BJ (cell line): ENCODE measurements at places on chromosomes 3 and 15. TPM values are rescaled to one million over a fixed set of nuclear protein-coding genes. Genes with fewer than 3 reads are reported as not detected.

- no peak for DNase-seq
These were observed 88.6 kb downstream of the ATP8B4 start for GRCh38 chr15:50030456-50030855.

DNA sequence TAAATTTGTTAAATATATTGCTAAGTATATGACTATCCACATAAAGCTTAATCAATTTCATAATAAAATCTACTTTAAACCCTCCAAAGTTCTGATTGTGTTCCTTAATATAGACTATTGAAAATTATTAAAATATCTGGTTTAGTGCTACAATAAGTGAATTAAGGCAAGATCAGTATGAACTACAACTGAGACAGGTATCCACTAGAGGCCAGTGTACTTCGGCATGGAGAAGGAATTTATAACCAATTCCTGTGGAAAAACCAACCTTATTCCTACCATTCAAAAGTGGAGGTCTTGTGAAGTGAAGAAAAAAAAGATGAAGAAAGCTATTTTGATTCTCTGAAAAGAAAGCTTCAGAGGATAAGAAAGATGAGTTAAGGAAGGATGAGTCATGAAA, 237.7 kb downstream of the SUCLG2 start:
- no peak for DNase-seq

GRCh38 chr3:153957421-153957820, 163.8 kb upstream of the ARHGEF26 start:
- no peak for DNase-seq

DNA sequence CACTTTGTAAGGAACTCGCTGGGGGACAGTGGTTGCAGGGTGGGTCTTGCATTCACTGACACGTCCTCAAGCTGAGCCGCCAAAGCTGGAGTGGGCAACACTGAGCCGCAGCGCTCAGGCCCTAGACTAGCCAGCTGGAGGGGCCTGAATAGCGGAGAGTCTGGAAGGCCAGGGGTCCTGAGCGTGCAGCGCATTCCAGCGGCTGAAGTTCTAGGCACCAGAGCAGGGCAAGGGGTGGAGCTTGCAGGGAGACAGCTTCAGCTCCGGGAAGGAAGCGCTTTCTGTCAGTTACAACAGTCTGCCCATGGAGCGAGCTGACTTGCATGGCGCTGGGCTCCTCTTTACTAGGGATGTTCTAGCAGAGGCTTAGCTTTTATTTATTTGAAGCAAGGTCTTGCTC, 2.7 kb downstream of the MAP6D1 start:
- DNase-seq, result no peak

The BCL2A1 gene
- not detected in 2 replicates for polyA plus RNA-seq

The ZMYND10 gene
- polyA plus RNA-seq, result 0.65 and 1.3 TPM in 2 replicates

The MLF1 gene
- polyA plus RNA-seq, result 4.4 and 7.4 TPM in 2 replicates

The FSD2 gene
- not detected in 2 replicates for polyA plus RNA-seq
